ENCODE measurements at places on chromosomes 4 and X. TPM values are rescaled to one million over a fixed set of nuclear protein-coding genes. Genes with fewer than 3 reads are reported as not detected.

- DNase-seq, result no peak
Observed at GRCh38 chr4:113375964-113376666, 326.7 kb downstream of the ANK2 start.

DNA sequence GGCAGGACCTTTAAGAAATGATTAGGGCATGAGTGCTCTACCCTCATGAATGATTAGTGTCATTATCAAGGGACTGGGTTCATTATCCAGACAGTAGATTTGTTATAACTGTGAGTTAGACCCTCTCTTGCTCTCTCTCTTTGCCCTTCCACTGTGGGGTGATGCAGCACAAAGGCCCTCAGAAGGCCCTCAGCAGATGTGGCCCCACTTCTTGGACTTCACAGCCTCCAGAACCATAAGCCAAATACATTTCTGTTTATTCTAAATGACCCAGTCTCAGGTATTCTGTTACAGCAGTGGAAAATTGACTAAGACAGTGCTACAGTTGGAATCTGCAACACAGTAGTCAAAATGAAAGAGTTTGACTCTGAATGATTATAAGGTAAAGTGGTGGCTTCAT lies 17.2 kb upstream of the PDLIM5 start:
- no peak for DNase-seq

DNA sequence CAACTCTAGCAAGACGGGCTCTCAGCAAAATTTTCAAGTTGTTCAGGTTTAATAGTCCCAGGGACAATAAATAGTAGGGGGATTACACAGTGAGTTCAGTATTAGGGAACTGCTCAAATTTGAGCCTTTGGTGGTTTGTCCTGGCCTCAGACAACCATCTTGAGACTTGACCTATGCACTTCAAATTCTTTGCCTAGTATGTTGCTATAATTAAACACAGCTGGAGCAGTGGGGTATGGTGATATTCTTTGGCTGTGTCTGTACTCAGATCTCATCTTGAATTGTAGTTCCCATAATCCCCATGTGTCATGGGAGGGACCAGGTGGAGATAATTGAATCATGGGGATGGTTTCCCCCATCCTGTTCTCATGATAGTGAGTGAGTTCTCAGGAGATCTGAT lies 43.3 kb upstream of the TEX13A start:
- DNase-seq, result no peak

The RASSF6 gene
- 10.2 TPM for total RNA-seq

DNA sequence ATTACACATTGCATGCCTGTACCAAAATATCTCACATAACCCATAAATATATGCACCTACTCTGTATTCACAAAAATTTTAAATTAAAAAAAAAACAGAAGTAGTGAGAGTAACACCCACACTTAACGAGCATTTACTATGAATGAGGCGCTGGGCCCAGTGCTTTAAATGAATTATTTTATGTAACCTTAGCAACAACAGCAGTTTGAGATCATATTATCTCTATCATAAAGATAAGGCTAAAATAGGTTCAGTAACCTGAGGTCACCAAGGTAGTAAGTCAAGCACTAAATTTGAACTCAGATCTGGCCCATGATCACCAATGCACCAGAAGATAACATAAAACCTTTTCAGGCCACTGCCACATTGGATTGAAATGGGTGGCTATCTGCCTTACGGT lies 5.3 kb upstream of the PROM1 start:
- DNase-seq, result no peak

- no peak for DNase-seq
Observed at GRCh38 chr4:168598191-168598590, 101.3 kb downstream of the PALLD start.

- no peak for DNase-seq
Observed at GRCh38 chr4:126223784-126224407, 909.1 kb downstream of the FAT4 start.

DNA sequence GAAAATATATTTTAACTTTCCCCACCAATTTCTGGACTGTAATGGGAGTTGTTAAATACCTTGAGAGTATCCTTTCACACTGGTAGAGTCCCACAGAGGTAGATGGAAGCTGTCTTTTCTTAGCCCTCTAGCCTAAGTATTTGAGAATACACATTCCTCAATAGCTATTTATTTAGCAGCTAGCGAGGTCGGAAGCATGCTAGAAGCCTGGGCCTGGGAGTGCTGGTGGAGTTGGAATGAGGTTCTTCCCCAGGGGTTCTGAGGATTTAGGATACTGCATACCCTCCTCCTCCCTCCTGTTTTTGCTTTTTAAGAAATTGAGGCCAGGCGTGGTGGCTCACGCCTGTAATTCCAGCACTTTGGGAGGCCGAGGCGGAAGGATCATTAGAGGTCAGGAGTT lies 999 bp upstream of the KLHL15 start:
- no peak for DNase-seq

The NCAPG gene
- 0.23 TPM for total RNA-seq

DNA sequence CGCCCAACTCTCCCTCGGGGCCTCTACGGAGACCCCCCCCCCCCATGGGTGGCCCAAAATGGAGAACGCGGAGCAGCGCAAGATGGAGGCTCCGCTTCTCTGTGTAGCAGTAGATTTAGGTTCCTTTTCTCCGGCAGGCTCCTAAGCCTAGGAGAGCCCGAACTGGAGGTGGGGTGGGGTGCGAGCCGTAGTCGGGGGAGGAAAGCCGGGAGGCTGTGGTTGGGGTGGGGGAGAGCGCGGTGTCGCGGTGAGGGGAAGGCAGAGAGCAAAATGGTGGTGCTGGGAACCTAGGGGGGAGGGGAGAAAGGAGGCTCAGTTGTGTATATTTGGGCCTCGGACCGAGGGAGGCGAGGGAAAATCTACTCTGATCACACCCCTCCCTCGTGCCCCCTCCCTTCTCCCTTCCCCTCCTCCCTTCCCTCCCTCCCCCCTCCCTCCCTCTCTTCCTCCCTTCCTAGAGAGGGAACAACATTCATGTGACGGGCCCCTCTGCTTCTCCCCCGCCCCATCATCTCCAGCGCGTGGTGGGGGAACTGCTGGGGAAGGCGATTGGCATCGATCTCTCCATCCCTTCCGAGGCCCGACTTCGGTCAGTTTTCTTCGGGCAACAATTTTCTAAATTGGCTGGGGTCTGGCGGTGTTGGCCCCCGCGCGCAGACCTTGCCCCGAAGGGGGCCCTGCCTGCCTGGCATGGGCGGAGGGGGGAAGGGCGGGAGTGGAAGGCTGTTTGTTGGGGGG lies at the start of gene STAG2:
Gene STAG2, plus strand, starts transcription at position 439 of the 738 bp plus-strand sequence. CDS start 60,922 bp downstream, outside the sequence.
- DNase-seq, result peak; percentile 64

DNA sequence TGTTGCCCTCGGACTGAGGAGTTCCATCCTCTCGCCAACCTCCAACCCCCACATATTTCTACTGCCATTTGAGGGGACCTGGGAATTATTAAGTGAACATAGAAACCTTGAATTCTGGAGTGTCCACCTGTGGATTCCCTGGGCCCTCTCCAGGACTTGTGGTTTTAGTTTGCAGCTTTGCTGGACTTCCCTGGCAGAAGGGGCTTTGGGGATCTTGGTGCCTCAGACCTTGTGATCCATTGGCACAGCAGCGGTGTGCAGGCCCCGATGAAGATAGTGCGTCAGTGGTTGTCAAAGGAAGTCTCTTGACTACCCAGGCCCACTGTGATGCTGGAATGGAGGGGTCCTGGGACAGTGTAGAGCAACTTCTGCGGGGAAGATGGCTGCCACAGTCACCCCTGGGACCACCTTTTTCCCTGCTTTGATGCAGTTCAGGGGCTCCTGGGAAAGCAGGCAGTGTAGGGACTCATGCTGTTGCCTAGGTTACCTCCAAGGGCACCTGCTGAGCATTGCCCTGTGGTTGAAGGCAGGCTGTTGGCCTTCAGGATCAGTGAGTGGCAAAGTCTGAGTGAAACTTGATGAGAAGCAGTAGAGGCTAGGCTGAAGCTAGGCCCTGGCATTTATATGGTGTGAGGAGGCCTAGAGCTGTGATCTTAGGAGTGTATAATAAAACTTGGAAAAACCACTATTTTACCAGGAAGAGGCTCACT lies 2.2 kb downstream of the SLC16A2 start:
- DNase-seq, result no peak

- no peak for DNase-seq
Observed at GRCh38 chr4:21722157-21722839, 226.3 kb downstream of the KCNIP4 start.

GRCh38 chr4:6498511-6499237 lies 26.3 kb upstream of the PPP2R2C start:
- DNase-seq, result no peak

DNA sequence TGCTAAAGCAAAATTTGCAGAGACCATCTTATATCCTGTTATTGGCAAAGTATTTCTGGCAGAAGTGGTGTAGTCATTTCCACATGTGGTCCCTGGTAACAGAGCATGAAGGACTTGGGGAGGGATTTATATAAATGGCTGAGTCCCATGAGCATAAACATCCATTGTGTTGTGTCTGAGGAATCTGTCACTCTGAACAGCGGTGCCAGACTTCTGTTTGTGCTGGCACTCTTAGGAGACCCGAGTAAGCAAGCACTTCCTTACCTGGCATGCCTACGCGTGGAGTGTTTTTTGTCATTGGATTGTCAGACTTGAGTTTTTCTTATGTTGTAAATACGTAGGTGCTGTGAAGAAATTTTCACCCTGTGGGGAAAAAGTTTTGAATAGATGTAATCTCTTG lies 285.9 kb downstream of the ARHGAP10 start:
- no peak for DNase-seq

The PAGE2 gene
- not detected for total RNA-seq

GRCh38 chr4:54661686-54662085 lies 3.9 kb downstream of the KIT start:
- DNase-seq, result no peak

The SH3D19 gene
- 12.7 TPM for total RNA-seq

- peak; percentile 55 for DNase-seq
Observed at GRCh38 chr4:87007528-87008446, 73.0 kb downstream of the AFF1 start.

The CT45A3 gene
- total RNA-seq, result not detected

- DNase-seq, result no peak
Observed at GRCh38 chr4:59535541-59535940, 1664.6 kb upstream of the ADGRL3 start.

DNA sequence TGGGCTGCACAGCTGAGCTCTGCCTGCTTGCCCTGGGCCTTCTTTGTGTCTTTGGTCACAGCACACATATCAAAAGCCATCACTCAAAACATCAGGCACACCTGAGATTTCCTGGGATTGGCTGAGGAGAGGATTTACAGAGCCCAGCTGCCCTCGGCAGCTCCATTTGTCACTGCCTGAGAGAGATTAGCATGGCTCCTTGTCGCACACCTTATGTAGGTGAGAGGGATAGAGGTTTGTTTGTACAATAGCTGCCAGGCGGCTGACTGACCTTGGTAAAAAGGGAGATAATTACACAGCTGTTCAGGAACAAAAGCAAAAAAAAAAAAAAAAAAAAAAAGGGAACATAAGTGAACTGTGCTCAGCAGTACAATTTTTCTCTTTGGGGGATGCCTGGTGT lies 63.2 kb downstream of the MGST2 start:
- DNase-seq, result peak; percentile 70

DNA sequence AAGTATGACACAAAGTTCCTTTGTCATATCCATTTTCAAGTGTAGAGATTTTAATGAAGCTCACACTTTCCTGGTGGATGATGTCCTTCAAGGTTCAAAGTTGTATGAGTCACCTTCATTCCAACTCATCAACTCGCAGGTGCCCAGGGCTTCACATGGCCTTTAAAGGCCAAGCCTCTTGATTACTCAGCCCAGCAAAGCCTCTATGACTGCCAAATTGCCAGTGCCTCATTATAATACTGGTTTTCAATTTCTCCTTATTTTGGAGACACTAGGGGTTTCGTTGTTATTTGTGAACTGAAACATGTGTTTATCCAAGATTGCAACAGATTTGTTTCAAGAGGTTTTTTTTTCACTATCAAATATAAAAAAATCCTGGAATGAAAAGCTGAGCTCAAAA lies 45.9 kb upstream of the PPP3CA start:
- no peak for DNase-seq

DNA sequence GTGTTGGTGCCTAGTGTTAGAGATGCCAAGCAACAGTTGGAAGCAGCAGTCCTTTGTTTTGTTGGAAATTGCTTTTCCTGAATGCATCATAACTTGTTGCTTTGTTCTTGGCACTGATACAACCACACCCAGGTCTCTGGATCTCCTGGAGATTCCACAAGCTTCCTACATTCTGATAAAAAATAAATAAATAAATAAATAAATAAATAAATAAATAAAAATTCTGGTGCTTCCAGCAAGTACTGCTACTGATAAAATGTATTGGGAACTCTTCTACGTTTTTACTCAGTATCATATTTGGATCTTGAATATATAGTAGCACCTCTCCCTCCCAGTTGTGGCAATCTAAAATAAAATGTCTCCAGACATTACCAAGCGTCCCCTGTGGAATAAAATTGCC lies 62.7 kb upstream of the GRID2 start:
- DNase-seq, result no peak

The HSD17B11 gene
- 34.2 TPM for total RNA-seq

GRCh38 chr4:91838181-91838861 lies 465.4 kb upstream of the GRID2 start:
- no peak for DNase-seq

The F8 gene
- 7.8 TPM for total RNA-seq

DNA sequence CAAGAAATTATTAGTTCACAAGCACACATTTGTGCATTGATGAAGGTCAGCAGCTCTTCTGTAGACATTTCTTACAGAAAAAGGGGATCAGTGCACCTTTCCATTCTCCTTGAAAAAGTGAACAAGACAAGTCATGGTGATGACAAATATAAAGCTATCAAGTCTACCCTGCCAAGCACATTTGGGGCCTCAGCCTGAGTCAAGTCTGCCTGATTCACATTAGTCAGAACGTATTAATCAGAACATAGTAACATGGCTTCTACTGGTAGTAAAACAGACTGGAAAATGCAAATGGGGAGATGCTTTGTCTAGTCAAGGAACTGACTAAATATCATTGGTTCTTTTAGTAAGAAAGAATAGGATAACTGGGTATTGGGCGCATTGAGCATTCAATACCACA lies 2305.1 kb downstream of the PCDH7 start:
- DNase-seq, result no peak

- peak; percentile 75 for DNase-seq
Observed at GRCh38 chr4:159048166-159048886, 54.6 kb upstream of the RAPGEF2 start.

GRCh38 chrX:26851981-26852380 lies 611.2 kb downstream of the PPP4R3C start:
- no peak for DNase-seq

The AKAP4 gene
- not detected for total RNA-seq
